ENCODE measurements at places on chromosomes 4 and X.

DNA sequence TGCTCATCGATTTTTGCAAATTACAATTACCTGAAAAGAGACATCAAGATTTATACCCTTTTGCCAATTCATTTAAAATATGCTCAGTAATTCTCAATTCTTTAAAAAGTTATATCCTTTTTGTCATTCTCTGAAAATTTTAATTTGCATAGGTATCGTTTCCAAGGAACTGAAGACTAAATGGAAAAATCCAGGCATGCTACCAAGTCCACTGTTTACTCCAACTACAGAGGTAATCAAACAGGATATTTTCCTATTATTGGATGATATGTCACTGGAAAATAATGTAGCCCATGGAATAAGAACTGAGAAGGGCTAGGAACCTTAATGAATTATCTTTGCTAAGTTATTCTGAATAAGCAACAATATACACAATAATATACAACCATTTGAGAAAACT is 132.7 kb downstream of the THOC2 start:
- DNase-seq, result no peak

DNA sequence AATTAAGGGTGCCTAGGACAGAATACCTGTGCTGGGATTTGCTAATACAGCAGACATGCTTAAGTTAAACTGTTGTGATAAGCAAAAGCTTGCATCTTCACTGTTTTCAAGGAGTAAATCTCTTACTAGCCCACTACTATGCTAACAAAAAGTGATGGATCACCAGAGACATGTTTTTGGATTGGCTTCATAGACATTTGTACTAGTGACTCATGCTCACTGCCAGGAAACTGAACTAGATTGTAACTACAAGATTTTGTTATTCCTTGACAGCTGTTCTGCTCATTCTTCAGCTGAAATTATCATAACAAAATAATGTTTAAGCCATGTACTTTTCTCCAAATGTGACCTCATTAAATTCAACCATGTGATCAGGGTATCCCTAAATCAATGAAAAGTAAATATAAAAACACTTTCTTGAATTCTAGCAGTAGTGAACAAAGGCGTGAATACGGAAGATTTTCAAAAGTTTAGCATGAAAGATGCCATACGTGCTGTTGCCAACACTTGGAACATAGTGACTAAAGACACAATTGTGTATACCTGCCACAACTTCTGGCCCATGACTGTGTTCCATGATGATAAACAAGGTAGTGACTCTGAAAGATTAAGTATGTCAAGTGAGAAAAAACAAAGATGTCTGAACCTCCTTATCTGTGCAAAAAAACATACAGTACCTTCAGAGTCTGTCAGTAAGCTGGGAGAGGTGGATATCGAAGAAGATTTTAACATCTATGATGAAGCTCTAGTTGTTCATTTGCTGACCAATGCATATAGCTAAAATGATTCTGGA is 154.0 kb downstream of the BTC start:
- DNase-seq, result no peak

GRCh38 chr4:140947506-140947905 is 185.8 kb downstream of the RNF150 start:
- DNase-seq, result no peak

GRCh38 chr4:122531514-122531913 is 75.0 kb upstream of the IL2 start:
- DNase-seq, result no peak

- no peak for DNase-seq
These were observed 94.9 kb upstream of the PLAC1 start for GRCh38 chrX:134752981-134753717.

DNA sequence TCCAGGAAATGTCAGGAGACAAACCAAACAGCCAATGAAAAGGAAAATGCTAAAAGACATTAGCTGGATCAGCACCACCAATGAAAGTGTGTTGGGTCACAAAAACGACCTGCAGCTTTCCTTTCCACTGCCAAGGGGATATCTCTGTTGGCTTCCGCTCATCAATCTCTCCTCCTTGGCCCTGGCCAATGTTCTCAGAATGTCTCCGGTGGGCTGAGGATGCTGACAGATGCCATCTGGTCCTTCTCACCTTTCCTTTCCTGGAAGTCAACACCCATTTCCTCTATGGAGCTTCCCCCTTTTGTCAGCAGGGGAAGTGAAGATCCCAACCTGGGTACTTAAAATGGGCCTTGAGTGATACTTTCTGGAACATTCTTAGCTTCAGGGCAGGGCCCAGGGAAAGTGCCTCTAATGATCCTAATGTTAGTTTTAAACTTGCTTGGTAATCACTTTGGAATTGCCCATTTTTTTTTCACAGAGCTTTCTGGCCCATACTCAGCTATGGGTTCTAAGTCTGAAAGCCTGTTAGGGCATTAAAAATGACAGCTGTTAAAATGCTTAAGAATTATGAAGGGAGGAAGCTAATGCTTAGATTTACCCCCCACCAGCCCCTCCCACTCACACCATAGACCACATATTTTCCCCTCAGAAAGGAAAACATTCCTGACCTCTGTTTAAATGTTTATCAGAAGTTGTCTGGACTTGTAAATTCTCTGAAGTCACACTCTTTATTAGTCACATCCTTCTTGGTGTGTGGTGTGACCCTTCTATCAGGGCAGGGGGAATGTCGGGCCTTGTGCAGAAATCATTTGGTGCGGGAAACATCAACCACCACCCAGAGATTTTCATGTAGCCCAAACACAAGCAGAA is 29.2 kb downstream of the IGFBP7 start:
- DNase-seq, result no peak
